ENCODE measurements at places on chromosomes 2 and 18. TPM values are rescaled to one million over a fixed set of nuclear protein-coding genes. Genes with fewer than 3 reads are reported as not detected.

UGT1A5 gene
- not detected for total RNA-seq

NYAP2 gene
- total RNA-seq: 0.31 TPM

APLF gene
- 1.9 TPM for total RNA-seq

ERBB4 gene
- total RNA-seq: 3.1 TPM

CNDP2 gene
- 81.3 TPM for total RNA-seq

CYP27A1 gene
- 3.6 TPM for total RNA-seq

MC5R gene
- not detected for total RNA-seq

SOX11 gene
- total RNA-seq: not detected

MRO gene
- total RNA-seq: 1.4 TPM

SETBP1 gene
- 24.0 TPM for total RNA-seq

SPR gene
- 47.8 TPM for total RNA-seq

TANC1 gene
- total RNA-seq: 10.8 TPM

ITGB6 gene
- total RNA-seq: 32.4 TPM

IL1B gene
- 0.32 TPM for total RNA-seq

FBXO41 gene
- total RNA-seq: 2.2 TPM

ST8SIA5 gene
- 0.65 TPM for total RNA-seq

EML4 gene
- total RNA-seq: 44.0 TPM

INSIG2 gene
- total RNA-seq: 15.5 TPM

MOGAT1 gene
- total RNA-seq: 0.23 TPM

GALNT13 gene
- total RNA-seq: 0.28 TPM

Measured in pancreas (tissue), 10 donors.